ENCODE measurements at places on chromosomes 2 and 18.

GRCh38 chr2:160742667-160743066 is 249.1 kb upstream of the RBMS1 start:
- DNase-seq, result no peak

GRCh38 chr18:69162649-69163048 is 238.0 kb upstream of the DOK6 start:
- no peak for DNase-seq

- DNase-seq, result no peak
Measured at GRCh38 chr2:238593236-238593635, 166.5 kb downstream of the ASB1 start.

DNA sequence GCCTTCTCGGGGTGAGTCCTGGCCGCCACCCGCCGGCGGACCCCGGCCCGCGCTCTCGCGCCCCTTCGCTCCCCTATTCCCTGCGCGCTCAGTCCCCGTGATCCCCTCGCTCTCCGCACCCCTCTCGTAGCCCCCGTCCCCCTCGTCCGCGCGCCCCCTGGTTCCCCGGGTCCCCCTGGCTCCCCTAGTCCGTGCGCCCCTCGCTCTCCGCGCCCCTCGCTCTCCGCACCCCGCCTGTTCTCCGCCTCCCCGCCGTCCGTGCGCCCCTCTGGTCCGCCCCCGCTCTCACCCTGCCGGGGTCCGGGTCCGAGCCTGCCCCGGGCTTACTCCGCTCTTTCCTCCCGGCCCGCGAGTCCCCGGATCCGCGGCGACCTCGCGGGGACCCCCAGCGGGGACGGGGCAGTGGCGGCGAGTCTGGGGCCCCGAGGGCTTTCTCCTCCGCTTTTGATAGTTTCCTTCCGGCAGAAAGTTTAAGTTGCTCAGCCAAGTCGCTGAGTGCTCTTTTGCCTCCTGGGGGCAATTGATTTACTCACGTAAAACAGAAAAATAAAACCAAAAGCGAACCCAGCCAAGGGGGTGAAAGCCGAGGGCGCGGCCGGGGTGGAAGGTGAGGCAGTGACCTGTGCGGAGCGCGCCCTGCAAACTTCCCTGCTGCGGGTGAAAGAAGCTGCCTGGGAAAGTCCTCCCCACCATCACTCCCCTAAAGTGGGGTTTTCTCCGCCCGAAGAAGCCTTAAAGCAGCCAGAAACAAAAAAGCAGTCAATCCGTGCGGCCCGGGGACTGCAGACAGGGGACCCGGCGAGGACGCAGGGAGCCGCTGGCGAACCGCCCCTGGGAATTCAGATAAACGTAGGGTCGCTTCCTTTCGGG is 568 bp downstream of the RAB31 start:
- no peak for DNase-seq

DNA sequence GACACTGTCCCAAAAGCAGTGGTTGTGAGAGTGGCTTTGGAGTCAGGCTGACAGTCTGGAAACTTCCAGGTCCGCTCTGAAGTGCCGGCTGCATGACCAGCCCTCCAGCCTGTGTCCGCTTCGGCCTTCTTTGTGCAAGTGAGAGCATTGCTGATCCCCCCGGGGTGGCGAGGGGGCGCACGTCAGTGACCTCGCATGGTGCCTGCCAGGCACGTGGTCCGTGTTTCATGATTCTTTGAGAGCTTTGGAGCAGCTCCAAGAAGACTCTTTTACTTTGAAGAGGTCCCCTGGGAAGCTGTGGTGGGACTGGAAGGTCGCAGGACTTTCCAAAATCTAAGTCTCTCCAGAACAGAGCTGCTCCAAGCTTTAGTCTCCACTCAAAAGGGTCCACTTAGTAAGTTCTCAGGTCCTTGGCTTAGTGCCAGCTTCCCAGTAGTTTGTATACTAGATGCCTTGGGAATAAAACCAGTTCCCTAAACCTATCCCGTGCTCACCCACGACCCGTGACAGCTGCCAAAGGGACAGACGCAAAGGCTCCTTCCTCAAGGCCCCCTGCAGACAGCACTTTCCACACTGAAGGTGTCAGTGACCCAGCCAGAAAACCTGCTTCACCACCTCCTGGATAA is 68.8 kb downstream of the ADI1 start:
- no peak for DNase-seq

DNA sequence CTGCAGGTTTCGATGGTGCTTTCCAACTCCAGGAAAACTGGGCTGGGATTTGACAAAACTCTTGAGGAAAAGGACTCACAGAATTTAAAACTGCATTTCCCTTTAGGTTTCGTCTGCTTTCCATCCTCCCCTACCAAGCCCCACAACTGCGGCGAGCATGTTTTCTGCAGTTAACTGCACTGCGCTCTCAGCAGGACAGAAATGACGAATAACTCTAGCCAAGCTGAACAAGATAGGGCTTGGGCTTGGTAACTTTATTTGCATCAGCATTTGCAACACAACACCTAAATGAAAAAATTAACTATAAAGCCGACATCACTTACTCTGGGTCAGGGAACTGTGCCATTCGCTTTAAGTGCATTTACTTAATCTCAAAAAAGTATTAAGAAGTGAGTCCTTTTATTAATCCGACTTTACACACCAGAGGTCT is 669 bp upstream of the PIKFYVE start:
- DNase-seq, result peak; percentile 16

DNA sequence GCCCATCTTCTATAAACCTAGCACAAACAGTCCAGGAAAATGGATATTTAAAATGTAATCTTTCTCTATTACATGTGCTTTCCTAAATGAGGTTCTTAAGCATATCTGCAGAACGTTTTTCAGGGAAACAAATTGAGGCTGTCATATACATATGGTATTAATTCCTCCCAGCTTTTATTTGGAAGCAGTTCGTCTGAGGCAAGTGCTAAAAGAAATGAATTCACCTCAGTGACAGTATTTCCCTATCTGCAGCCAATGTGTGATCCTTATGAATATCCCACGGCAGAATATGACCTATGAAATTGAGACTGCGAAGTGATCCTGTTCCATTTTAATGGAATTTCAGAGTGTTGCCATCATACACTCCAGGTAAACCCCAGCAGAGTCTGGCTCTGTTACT is 7.1 kb downstream of the MYOM1 start:
- no peak for DNase-seq

DNA sequence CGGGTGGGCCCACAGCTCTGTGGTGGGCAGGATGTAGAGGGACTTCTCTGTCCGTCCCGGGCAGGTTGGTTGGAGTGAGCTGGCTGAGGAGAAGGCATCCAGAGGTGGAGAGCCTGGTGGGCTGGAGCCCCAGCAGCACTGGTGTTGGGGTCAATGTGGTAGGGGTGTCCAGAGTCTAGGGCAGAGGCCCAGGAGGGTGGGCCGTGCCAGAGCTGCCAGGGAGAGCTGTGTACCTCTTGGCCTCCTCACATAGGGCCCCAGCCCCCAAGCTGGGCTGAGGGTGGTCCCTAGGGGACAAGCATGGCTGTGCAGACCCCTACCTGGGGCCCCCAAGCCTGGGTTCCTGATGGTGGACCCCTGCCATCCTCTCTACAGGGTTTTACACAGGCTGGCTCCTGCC is 16.0 kb downstream of the ANO7 start:
- no peak for DNase-seq

GRCh38 chr2:58553522-58553921 is 312.4 kb upstream of the FANCL start:
- no peak for DNase-seq

GRCh38 chr18:7174344-7175095 is 56.4 kb upstream of the LRRC30 start:
- DNase-seq, result no peak

GRCh38 chr18:57015451-57015850 is 131.4 kb upstream of the BOD1L2 start:
- no peak for DNase-seq
